T-helper 2 cell (primary cell): ENCODE measurements at places on chromosomes 4 and X.

- no peak for DNase-seq
Measured at GRCh38 chr4:100268789-100269188, 78.5 kb upstream of the DDIT4L start.

DNA sequence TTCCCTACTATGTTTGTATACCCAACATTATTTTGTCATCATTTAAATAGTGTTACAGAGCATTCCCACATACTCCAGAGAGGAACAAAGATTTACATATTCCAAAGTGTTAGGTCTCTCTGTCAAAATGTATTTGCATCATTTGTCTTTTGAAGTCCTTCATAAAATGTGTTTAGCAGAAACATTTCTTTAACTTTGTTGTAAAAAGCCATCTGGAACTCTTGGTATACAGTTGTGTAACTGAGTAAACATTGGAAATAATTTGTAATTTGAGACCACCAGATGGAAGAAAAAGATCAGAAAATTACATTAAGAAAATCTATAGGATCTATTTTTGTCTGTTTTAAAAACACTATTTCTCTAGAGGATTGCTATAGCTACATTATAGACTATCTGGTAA, 56.6 kb upstream of the ALB start:
- no peak for DNase-seq

DNA sequence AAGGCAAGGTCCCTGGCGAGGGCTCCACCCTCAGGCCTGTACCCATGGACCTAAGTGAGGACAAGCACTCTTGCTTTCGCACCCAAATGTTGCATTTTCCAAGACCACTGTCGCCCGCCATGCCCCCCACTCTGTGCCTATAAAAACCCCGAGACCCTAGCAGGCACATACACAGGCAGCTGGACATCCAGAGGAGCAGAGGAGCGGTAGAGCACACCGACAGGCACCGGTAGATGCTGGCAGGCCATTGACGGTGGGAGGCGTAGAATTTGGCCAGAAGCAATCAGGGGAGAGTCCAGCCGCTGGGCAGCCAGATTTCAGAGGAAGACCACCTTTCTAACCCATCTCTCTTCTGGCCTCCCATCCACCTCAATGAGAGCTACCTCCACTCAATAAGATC, 715.2 kb upstream of the AADAT start:
- DNase-seq: no peak

GRCh38 chrX:120791013-120791643, 84.5 kb downstream of the CT47B1 start:
- DNase-seq: no peak

DNA sequence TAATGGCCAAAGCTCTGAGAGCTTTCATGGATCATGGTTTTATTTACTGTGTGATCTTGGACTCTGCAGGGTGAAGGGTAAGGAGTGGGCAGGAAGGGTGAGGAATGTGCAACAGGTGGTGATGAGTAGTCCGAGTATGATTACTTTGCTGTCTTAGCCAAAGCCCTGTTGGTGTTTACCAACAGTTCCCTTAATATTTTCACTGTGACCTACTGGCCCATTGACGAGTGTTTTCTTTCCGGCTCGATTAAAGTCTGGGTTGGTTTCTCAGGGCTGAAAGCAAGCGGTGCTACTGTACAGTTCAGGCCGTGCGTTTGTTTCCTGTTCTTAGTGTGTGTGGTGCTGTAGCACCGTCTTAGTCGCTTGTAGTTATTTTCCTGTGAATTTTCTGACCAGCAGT, 2.6 kb downstream of the ARHGAP24 start:
- no peak for DNase-seq

DNA sequence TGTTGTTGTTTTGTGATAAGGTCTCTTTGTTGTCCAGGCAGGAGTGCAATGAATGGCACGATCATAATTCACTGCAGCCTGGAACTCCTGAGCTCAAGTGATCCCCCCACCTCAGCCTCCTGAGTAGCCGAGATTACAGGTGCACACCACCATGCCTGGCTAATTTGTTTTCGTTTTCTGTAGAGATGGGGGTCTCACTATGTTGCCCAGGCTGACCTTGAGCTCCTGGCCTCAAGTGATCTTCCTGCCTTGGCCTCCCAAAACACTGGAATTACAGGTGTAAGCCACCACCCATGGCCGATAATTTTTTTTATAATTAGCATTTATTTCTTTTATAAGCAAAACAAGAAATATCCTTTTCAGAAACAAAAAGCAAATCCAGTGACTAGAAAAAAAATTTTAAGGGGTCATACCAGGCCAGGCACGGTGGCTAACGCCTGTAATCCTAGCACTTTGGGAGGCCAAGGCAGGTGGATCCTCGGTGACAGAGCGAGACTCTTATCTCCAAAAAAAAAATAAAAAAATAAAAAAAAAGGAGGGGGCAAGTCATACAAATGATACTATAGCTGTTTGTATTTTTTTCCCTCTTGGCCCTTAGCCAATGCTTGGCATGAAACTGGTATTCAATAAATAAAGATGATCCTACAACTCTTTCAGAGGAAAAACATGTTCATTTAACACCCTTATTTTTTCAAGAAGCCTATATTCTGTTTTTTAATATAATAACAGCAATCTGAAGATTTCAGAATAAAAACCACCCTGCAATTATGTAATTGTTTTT, 3.4 kb downstream of the PLAC8 start:
- no peak for DNase-seq

DNA sequence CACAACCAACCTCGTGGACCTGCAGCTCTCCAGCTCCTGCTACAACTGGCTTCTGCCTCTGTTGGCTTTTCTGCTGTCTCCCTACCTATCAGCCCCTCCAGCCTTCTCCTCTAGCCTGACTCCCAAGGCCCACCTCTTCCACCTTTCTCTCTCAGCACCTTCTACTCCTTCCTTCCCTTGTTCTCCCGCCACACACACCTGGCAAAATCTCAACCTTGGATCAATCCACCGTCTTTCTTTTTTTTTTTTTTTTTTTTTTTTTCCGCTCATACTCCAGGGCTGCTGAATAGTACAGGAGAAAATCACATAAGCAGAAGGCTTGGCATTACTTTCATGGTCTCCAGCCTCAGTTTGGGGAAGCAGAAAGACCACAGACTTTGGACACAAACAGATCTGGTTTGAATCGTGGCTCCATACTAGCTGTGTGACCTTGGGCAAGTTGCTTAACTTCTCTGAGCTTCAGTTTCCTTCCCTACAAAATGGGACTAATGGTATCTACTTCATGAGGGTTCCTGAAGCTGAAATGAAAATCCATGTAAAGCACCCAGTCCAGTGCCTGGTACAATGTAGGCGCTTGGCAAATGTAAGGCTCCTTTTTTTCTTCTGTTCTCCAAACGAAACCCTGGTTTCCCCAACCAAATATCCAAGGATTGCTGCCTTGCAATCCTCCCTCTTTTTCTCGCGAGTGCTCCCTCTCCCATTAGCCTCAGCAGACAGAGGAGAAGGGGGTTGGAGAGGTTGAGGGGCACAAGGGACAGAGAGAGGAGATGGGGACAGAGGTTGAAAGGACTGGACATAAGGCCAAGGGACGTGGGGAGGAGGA, 1.7 kb downstream of the FGD1 start:
- DNase-seq: no peak

DNA sequence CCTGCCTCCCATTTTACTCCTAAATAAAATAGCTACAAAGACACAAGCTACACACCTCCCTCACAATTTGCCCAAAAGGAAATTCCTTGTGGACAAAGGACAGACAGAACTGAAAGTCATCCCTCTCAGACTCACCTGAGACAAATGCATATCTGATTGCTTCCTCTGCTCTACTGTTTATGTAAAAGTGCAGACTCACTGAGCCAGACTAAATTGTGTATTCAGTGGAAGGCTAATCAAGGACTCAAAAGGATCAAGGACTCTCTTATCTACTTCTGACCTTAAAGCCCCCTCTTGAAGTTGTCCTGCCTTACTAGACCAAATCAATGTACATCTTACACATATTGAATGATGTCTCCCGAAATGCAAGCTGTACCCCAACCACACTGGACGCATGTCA, 3.9 kb downstream of the PDCL2 start:
- no peak for DNase-seq

DNA sequence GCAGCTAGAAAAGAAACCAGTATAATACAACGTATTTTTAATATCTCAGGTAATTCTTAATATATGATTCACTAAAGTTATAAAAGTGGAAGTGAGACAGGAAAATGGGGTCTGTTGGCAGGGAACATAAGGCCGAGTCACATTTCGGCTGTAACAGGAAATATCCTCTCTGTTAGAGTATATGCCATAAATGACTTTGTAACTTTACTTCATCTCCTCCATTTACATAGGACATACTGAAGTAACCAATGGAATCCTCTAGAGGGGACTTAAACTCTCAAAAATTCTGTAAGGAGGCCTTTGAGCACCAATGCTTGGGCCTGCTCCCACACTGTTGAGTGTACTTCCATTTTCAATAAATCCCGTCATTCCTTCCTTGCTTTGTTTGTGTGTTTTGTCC, 71.3 kb downstream of the ANKRD17 start:
- DNase-seq: no peak
